Chondrocyte (in vitro differentiated cells): ENCODE measurements at places on chromosomes 5 and 9. TPM values are rescaled to one million over a fixed set of nuclear protein-coding genes. Genes with fewer than 3 reads are reported as not detected.

DNA sequence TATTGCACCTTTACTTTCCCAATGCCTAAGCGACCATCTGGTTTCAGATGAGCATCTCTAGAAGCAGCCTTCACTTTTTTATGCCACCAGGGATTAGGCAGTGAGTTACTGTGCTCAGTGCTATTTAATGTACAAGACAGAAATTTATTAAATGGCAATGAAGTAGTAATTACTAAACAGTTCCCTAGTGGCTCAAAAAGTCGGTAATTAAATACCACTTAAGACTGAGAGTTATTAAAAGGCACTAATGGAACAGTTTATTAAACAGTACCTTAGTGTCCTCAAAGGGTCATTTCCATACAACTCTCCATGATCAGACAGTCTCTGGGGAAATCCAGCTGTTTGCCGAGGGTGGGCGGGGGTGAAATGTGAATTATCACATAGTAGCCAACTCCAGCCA, 42.3 kb downstream of the LHFPL2 start:
- DNase-seq, result no peak

DNA sequence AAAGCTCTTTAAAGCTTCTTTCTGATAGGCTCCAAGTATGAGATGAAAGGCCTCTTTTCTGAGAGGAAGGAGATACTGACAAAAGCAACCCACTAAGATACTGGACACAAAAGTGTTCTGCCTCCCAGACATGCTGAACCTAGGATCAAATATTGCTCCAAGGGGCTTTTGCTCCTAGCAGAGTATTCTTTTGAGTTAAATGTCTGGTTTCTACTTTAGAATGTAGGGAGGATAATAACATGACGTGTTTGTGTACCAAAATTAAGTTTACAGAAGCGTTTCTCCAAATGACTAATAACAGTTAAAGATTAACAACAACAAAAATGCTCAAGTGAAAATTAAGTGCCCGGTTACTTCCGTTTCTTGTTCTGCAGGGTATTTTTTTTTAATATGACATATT, 2293.3 kb upstream of the C9orf72 start:
- DNase-seq, result no peak

DNA sequence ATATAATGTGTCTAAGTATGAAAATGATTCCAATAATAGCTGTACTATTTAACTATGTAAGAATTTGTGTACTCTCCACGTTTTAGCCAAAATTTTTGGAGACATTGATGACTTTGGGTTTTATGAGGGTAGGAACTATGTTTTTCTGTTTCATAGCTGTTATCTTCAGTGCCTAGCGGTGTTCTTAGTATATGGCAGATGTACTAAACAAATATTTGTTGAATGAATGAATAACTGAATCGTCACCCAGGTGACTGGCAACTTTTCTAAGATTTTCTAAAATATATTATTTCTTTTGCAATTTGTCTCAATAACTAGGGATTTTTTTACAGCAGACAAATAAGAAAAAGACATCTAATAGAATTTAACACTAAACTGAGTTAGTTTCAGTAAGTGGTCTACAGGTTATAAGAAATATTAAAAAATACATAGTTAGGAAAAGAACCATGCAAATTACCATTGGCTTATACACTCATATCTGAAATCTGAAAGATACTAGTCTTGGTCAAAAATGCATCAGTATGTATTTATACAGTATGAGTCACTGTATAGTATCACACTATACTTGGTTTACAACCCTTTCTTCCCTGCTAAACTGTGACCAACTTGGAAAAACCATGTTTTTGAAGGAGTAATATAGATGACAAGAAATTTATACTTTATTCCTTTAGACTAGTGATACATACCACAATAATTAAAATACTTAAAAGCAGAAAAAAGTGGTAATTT, 10.5 kb upstream of the ERCC6L2 start:
- no peak for DNase-seq

DNA sequence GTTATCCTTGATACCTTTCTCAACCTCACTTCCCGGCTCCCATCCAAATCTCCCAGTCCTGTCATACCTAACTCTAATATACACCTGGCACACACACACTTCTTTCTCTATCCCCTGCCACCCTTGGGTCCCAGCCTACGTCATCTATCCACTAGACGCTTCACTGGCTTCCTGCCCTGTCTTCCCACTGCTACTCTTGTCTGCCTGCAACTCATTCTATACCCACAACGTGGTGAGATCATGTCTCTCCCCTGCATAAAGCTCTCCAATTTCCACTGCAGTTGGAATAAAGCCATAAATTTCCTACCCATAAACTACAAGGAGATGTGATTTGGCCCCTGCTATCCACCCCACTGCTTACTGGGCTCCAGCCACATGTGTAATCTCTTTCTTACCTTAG, 93.5 kb downstream of the JMY start:
- DNase-seq, result no peak

- no peak for DNase-seq
Measured at GRCh38 chr9:6575324-6576034, 70.0 kb downstream of the GLDC start.

NADK2 gene
- total RNA-seq, result 33.7 to 38.9 TPM (median 37.8 TPM) in 3 replicates

ST8SIA4 gene
- total RNA-seq, result 0.42 TPM in 1 of 3 replicates, not detected in the others

PCDHGB2 gene
- 0.95 to 1.8 TPM (median 1.0 TPM) in 3 replicates for total RNA-seq
